HS-5 (cell line): ENCODE measurements at places on chromosomes 5 and 9.

GRCh38 chr5:169801324-169801777, 164.3 kb downstream of the DOCK2 start:
- peak; percentile 57 for DNase-seq

GRCh38 chr9:132409828-132410528, at the start of gene CFAP77:
Gene CFAP77 (plus strand): TSS chr9:132410211. CDS start chr9:132410272, 61 bp downstream.
- DNase-seq, result no peak

DNA sequence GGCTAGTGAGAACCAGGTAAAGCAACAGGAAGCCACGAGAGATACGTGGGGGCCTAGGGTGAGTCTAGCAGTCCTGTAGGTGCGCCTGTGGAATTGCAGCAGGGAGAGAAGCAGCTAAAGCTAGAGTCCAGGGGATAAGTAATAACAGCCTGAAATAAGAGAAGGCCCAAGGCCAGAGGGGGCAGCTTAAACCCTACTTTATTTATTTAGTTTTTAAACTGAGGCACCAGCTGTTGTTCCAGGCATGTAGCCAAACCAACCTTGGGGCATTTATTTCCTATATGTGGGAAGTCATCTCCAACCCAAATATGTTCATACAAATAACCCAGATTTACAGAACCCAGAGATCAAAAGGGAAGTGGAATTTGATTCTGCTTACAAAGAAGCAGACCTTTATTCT, 93.5 kb downstream of the GLDC start:
- DNase-seq, result no peak

DNA sequence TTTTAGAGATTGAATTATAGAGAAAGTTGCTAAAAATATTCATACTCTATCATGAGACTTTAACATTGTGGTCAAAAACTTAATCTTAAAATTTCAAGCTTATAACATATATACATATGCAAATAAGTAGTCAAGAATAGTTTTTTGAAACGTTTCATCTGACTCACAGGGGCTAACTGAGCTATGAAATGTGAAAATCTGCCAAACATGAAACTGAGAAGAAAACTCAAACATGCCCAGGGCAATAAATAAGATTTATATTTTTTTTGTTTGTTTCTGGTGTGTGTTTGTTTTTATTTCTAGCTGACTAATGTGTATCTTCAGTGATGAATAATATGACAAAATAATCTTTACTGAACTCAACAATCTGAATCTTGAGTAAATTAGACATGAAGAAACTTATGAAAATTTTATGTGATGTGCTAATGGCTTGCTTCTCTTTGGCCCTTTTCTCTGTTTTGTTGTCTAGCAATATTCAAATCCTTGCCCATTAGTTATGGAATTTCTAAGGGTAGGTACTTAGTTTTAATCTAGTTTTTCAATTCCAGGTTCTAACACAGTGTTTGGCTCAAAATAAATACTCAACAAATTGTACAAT, 99.9 kb downstream of the FAM174A start:
- DNase-seq, result no peak

DNA sequence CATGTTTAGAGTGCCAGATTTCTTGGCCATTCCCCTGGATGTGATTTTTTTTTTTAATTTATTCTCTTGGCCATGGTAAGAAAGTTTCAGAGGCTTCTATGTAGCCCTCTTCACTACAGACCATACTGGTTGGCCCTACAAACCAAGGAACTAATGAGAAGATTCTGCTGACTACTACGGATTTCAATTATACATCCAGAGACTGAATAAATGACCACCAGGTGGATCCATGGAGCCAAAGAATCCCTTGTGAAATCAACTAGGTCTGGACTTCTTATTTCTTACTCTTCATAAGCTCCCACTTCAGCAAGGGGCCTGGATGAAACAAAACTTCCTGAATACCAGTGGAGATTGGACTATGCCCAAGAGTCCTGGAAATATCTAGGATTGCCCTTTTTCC, 27.6 kb downstream of the ZNF622 start:
- DNase-seq, result no peak

- no peak for DNase-seq
Measured at GRCh38 chr5:103896593-103896992, 334.0 kb upstream of the NUDT12 start.

GRCh38 chr5:110738812-110739651, at the start of gene SLC25A46:
Gene SLC25A46 (plus strand): TSS chr5:110739007. CDS start chr5:110739120, 113 bp downstream.
- peak; percentile 75 for DNase-seq

DNA sequence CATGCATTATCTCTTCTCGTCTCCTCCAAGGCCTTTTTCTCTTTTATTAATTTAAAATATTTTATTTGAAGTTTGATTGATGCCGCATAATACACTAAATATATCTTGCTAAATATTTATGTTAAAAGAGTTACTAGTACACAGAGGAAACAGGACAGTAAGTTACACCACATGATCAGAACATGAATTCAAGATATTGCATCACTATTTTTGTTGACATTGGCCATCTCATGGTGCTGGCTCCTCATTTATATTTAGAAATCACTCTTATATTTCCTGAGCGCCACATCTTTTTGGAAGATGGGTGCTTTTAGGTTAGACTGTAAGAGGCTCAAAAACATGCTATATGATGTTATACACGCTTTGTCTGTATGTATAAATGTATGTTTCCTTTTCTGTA, 23.0 kb downstream of the SPEF2 start:
- DNase-seq, result no peak

GRCh38 chr5:177133096-177133852, at the start of gene NSD1:
Gene NSD1 (plus strand): TSS chr5:177133773. CDS start chr5:177135104, 1,331 bp downstream.
- DNase-seq, result no peak

DNA sequence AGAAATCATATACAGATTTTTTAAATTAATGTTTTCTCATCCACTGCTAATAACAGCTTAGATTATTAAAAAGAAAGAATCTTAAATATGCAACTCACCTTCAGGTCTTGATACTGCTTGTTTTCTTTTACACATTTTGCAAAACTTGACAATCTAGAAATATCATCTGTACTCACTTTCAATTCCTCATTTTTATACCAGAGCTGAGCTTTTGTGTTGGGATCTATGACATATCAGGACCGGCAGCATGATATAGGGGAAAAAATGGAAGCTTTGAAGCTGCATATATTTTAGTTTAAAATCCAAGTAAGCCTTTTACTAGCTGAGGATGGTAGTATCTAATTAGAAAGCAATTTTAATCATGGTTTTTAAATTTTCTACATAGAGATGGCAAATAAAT, 75.7 kb upstream of the SMARCA2 start:
- no peak for DNase-seq

DNA sequence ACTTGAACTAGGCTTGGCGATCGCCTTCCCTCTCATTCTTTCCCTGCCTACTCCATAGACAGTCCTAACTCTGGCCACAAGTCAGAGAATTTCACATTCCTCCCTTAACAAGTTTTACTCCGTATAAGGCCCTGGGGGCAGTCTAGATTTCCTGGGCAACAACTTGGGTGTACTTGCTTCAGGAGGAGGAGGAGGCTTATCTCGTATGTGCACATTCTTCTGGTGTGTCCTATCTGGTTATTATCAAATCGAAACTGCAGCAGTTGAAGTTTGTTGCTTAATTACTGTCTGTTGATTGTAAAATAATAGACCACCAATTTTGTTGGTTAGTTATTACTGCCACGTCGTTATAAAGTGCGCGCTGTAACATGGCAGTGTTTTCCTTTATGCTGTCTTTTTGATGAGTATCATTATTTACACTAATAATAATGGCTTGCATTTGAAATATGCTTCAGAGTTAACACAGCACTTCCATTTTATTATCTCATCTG, 42.0 kb downstream of the PIP5K1B start:
- DNase-seq, result no peak

DNA sequence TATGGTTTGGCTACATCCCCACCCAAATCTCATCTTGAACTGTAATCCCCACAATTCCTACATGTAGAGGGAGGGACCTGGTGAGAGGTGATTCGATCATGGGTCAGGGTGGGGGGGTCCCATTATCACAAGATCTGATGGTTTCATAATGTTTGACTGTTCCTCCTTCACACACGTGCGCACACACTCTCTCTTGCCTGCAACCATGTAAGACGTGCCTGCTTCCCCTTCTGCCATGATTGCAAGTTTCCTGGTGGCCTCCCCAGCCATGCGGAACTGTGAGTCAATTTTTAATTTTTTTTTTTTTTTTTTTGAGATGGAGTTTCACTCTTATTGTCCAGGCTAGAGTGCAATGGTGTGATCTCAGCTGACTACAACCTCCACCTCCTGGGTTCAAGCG, 27.0 kb downstream of the FAM169A start:
- no peak for DNase-seq

- DNase-seq, result no peak
Measured at GRCh38 chr5:135154197-135154596, 120.2 kb upstream of the PITX1 start.

GRCh38 chr5:138659121-138659520, 83.9 kb upstream of the HSPA9 start:
- no peak for DNase-seq

DNA sequence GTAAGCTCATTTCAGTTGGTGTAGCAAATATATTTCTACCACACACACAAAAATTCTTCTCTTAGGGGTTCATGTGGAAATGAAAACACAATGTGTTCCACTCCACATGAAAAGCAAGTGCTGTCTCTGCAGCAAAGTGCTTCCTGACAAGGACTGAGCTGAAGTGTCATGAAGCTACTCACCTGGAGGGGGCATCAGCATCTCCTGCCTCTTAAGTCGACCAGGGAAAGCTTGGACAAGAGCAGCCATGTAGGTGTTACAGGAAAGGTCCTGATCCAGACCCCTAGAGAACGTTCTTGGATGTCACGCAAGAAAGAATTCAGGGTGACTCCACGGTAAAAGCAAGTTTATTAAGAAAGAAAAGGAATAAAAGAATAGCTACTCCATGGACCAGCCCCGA, 62.8 kb downstream of the SV2C start:
- no peak for DNase-seq

DNA sequence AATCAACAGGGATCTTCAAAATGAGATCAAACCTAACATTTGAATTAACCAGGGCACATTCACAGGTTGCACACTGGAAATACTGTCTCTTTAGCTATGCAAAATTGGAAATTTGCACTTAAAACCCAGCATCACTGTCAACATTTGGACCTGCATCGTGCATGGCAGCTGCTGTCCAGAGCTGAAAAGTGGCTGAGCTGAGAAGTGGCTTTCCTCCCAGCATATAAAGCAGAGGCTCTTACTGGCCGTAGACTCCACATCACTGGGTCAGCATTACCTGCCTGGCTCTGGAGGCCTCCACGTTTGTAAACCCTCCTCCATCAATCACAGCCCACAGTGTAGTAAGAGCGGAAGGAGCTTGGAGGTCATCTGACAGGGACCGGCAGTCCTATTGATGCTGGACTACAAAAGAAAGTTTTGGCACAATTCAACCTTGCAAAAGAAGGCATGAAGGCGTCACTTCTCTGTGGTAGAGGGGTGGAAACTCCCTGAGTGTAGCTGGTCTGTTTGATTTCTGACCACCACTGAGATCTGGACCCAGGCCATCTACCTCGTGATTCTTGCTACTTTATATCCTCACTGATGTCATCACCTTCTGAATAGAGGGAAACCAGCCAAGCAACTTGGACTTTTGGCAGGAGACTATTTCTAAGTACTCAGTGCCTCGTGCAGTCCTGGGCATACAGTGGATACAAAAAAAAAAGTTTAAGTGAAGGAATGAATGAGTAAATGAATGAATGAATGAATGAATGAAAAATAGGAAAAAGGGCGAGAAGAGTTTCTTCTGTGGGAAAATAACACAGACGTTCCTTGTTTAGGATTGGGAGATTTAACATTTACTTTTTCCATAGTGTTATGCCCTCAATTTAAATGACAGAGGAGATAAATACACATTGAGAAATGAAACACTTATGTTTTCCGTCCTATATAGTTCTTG, 14.8 kb downstream of the RASEF start:
- DNase-seq, result no peak

DNA sequence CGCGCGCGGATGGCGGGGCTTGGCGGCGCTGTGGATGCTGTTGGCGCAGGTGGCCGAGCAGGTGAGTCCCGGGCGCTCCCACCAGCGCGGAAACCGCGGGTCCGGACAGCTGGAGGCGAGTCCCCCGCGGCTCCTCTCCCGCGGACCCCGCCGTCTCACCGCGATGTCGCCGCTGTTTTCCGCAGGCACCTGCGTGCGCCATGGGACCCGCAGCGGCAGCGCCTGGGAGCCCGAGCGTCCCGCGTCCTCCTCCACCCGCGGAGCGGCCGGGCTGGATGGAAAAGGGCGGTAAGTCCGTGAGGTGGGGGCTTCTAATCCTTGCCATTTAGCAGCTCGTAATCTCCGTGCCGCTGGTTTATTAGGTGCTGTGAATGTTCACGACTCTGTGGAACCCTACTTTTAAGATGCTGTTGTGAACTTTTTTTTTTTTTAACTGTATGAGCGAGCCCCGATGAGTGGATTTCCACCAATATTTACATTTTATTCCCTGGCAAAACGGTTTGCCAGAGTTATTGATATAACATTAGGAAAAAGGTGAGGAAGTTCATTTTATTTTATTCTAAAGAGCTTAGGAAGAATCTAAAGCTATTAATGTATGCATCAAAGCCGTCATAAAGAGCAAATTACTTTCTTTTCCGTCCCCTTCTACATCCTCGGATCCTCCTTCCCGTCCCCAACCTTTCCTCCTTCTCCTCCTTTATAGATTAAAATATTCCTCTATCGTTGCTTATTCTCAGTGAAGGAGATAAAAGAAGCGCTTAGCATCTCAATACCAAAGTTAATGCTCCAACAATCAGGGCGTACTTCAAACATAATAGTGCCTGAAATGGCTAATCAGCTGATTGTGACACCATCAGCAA, 579 bp downstream of the ADAMTS16 start:
- no peak for DNase-seq
